ENCODE measurements at places on chromosomes 2 and 18. TPM values are rescaled to one million over a fixed set of nuclear protein-coding genes. Genes with fewer than 3 reads are reported as not detected.

MPP4 gene
- 3.8 TPM for total RNA-seq

AMER3 gene
- total RNA-seq: not detected

TMEM150A gene
- total RNA-seq: 13.5 TPM

RBKS gene
- total RNA-seq: 2.8 TPM

SLC14A1 gene
- 2.0 TPM for total RNA-seq

ARHGEF4 gene
- total RNA-seq: 12.0 TPM

ABCB11 gene
- total RNA-seq: not detected

GKN1 gene
- not detected for total RNA-seq

IL1RN gene
- total RNA-seq: not detected

NEB gene
- total RNA-seq: 1.3 TPM

LOXHD1 gene
- total RNA-seq: not detected

CELF4 gene
- not detected for total RNA-seq

RGPD3 gene
- total RNA-seq: 0.13 TPM

Data from GM23248 (cell line).